ENCODE measurements at places on chromosomes 2 and 18. TPM values are rescaled to one million over a fixed set of nuclear protein-coding genes. Genes with fewer than 3 reads are reported as not detected.

ANKRD29 gene
- total RNA-seq, result 0.50 TPM

RNF152 gene
- 48.2 TPM for total RNA-seq

IL36RN gene
- not detected for total RNA-seq

GALNT14 gene
- 1.0 TPM for total RNA-seq

KIF1A gene
- not detected for total RNA-seq

AFF3 gene
- total RNA-seq, result 0.61 TPM

POMC gene
- total RNA-seq, result not detected

GAL3ST2 gene
- total RNA-seq, result 0.26 TPM

MALL gene
- total RNA-seq, result 39.1 TPM

NEB gene
- 0.02 TPM for total RNA-seq

STAT4 gene
- total RNA-seq, result 1.2 TPM

GYPC gene
- 21.4 TPM for total RNA-seq
